ENCODE measurements at places on chromosomes 2 and 18. TPM values are rescaled to one million over a fixed set of nuclear protein-coding genes. Genes with fewer than 3 reads are reported as not detected.
A peak's percentile ranks its signal among the peaks of the same experiment; 100 is the strongest.

DNA sequence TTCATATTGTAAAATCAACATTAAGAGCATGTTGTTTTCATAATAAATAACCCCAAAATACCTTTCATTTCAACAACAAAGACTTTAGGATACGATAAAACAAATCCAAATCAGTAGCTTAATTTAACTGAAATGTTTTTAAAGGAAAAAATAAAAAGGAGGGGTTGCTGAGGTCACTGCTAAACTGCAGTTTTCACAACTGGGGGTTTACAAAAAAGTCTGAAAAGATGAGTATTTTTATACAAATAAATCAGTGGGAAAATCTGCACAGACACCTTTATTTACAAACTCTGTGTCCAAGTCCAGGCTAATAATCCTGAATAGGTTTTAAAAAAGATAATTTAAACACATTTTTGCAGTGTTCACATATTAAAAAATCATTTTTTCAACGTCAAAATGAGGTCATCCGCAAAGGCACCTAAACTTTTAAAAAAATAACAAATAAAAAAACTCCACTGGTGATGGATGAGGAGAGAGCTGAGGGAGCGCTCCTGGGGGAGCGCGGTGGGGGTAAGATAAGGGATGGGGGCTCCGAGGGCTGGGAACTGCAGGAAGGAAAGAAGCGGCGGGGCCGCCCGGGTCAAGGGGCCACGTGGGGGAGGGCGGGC is 3.1 kb downstream of the DLX2 start:
- peak overlapping the region; percentile 43 for H3K4me3 ChIP-seq
- ATAC-seq: no peak
- H3K27ac ChIP-seq: no peak overlapping the region
- peaks cover 69% of the 10 kb centered on the region for H3K4me1 ChIP-seq
- H3K27me3 ChIP-seq: peaks cover 100% of the 10 kb centered on the region
- H3K36me3 ChIP-seq: no peaks in the 10 kb centered on the region

DNA sequence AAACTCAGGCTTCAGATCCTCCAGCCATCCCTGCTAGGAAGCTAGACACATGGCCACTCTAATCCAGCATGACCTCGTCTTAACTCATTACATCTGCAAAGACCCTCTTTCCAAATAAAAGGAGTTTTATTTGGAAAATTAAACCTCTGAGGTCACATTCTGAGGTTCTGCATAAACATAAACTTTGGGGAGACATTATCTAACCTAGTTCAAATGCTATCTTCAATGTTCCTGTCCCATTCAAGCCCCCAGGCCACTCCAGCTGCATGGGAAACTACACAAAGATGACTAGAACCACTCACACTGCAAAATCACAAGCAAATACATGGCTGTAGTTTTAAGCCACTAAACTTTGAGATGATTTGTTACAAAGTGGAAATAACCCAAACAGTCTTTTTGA is 99.0 kb upstream of the RNF152 start:
- H3K4me1 ChIP-seq: peaks cover 13% of the 10 kb centered on the region
- ATAC-seq: no peak
- no peak overlapping the region for H3K27ac ChIP-seq
- H3K27me3 ChIP-seq: no peaks in the 10 kb centered on the region
- no peak overlapping the region for H3K4me3 ChIP-seq

DNA sequence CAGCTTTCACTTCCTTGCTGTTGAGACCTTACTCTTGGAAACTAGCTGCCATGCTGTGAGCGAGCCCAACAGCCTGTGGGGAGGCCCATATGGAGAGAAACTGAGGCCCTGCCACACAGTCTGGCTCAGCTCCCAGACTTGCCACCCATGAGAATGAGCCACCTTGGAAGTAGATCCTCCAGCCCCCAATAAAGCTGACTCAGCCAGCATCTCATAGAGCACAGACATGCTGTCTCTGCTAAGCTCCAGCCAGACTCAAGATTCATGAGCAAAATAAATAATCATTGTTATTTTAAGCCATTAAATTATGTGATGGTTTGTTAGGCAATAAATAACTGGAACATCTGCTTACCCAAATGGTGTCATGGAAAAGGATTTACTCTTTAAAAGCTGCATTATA is 53.6 kb upstream of the DDX18 start:
- H3K4me3 ChIP-seq: no peak overlapping the region
- H3K27me3 ChIP-seq: no peaks in the 10 kb centered on the region
- H3K27ac ChIP-seq: no peak overlapping the region
- no peaks in the 10 kb centered on the region for H3K4me1 ChIP-seq
- no peaks in the 10 kb centered on the region for H3K36me3 ChIP-seq
- no peak for ATAC-seq

The SERPINB3 gene
- total RNA-seq: 0.35 TPM

- H3K4me3 ChIP-seq: no peak overlapping the region
- no peaks in the 10 kb centered on the region for H3K27me3 ChIP-seq
- no peaks in the 10 kb centered on the region for H3K4me1 ChIP-seq
- no peak for ATAC-seq
These were observed 384.2 kb downstream of the DSC3 start for GRCh38 chr18:30658306-30658705.

GRCh38 chr2:208792766-208793165 is 386.2 kb downstream of the PTH2R start:
- H3K4me1 ChIP-seq: no peaks in the 10 kb centered on the region
- no peak overlapping the region for H3K27ac ChIP-seq
- H3K4me3 ChIP-seq: no peak overlapping the region
- no peak for ATAC-seq

DNA sequence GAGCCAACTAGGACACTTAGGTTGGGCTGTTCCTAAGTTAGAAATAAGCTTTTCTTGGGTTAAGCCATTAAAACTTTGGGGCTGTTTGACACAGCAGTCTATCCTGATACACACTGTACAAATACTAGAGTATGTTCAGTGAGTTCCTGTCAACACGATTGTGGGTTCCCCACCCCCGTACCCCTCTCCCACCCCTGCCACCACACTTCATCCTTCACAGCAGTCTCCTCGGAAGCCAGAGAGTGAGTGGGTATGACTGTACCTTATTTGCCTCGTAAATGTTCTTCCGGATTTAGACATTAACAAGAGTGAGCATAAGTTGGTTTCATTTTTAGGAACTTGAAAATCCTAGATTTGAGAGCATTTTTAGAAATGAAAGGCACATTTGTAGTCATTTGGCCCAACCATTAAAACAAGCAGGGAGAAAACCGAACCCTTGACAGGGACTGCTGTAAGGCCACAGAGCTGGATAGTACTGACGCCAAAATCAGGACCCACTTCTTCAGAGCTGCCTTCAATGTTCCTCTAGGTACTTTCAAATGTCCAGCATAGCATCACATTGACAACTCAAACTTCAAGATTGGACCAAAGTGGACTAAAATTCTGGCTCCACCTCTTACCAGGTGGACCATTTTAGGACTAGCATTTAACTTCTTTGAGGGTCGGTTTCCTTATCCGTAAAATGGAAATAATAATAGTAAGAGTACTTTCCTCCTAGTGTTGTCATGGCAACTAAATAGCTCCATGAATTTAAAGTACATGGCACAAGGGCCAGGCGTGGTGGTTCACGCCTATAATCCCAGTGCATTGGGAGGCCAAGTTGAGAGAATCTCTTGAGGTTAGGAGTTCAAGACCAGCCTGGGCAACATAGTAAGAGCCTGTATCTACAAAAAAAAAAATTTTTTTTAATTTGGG is 166.3 kb upstream of the SERTAD2 start:
- H3K36me3 ChIP-seq: no peaks in the 10 kb centered on the region
- H3K4me1 ChIP-seq: no peaks in the 10 kb centered on the region
- no peak overlapping the region for H3K27ac ChIP-seq

DNA sequence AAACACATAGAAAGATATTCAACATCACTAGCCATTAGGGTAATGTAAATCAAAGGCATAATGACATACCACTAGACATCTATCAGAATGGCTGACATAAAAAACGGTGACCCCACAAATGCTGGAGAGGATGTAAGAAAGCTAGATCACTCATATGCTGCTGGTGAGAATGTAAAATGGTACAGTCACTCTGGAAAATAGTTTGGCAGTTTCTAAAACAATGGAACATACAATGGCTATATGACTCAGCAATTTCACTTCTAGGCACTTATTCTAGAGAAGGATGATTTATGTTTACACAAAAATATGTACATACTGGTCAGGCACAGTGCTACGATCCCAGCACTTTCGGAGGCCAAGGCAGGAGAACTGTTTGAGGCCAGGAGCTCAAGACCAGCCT is 87.3 kb downstream of the COLEC12 start:
- peaks cover 3% of the 10 kb centered on the region for H3K4me1 ChIP-seq
- H3K27me3 ChIP-seq: no peaks in the 10 kb centered on the region
- H3K27ac ChIP-seq: no peak overlapping the region
- no peaks in the 10 kb centered on the region for H3K36me3 ChIP-seq
- H3K4me3 ChIP-seq: no peak overlapping the region
- no peak for ATAC-seq

- H3K36me3 ChIP-seq: no peaks in the 10 kb centered on the region
- H3K4me1 ChIP-seq: no peaks in the 10 kb centered on the region
- peaks cover 9% of the 10 kb centered on the region for H3K27me3 ChIP-seq
- H3K27ac ChIP-seq: no peak overlapping the region
- no peak overlapping the region for H3K4me3 ChIP-seq
- no peak for ATAC-seq
These were observed 556.7 kb downstream of the CMPK2 start for GRCh38 chr2:6308986-6309385.

DNA sequence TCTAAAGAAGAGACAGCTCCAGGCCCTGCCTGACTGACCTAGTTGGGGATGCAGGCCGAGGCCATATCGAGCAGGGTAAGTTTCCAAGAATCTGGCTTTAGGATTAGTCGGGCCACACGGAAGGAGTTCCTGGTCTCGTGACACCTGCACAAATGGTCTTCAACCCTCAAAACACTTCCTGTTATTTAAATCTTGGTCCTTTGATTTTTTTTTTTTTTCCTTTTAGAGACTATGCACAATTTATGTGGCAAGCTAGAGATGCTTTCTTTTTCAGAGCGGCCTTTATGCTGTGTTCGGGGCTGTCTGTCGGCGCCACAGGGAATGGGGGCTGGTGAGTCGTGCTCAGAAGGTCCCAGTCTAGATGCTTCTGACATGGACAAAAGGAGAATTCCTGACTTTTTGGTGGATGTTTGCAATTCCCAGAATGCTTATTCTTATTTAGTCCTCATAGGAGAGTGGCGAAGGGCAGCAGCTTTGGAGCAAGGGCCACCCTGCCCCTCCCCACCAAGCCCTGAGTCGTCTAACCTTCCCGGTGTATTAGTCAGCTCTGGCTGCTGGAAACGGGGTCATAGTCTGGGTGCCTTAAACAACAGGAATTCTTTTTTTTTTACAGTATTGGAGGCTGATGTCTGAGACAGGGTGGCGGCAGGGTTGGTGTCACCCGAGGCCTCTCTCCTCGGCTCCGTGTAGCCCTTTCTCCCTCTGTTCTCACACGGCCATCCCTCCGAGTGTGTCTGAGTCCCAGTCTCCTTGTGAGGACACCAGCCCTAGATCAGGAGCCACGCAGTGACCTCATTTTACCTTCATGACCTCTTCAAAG is 27.4 kb downstream of the HPCAL1 start:
- peaks cover under 1% of the 10 kb centered on the region for H3K36me3 ChIP-seq
- H3K27ac ChIP-seq: peak overlapping the region; percentile 17

The OSR1 gene
- total RNA-seq: 45.5 TPM

The REG1B gene
- total RNA-seq: not detected

GRCh38 chr2:203804070-203804469 is 63.5 kb upstream of the CTLA4 start:
- peak; percentile 55 for ATAC-seq
- no peak overlapping the region for H3K27ac ChIP-seq
- H3K36me3 ChIP-seq: no peaks in the 10 kb centered on the region
- no peaks in the 10 kb centered on the region for H3K4me1 ChIP-seq
- H3K27me3 ChIP-seq: no peaks in the 10 kb centered on the region

DNA sequence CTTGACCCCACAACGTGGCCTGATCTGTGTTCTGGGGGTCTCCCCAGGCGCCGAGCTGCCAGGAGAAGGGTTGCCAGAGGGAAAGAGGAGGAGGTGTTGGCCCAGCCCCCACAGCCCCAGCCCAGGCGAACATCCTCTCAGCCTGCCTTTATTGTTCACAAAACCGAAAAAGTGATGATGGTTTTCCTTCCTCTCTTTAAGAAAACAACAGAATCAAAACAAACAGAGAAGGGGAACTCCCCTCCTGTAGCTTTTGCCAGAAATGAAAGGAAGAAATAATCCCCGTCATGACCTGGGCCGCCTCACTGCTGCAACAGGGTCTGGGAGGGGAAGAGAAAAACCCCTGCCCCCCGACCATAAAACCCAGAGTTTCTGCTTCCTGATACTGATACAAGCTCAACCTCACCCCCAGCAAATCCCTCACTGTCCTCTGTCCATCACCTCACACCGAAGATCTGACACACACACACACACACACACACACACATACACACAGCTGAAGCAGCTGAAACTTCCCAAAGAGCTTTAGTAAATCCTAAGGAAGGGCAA is 52.0 kb downstream of the ZFP36L2 start:
- H3K27ac ChIP-seq: peak overlapping the region; percentile 50
- no peaks in the 10 kb centered on the region for H3K36me3 ChIP-seq
- H3K4me3 ChIP-seq: no peak overlapping the region
- peaks cover 34% of the 10 kb centered on the region for H3K4me1 ChIP-seq
- H3K27me3 ChIP-seq: no peaks in the 10 kb centered on the region
- ATAC-seq: no peak

GRCh38 chr2:28049416-28049815 is 158.9 kb downstream of the BABAM2 start:
- no peak overlapping the region for H3K27ac ChIP-seq
- no peaks in the 10 kb centered on the region for H3K4me1 ChIP-seq
- H3K36me3 ChIP-seq: no peaks in the 10 kb centered on the region
- H3K27me3 ChIP-seq: no peaks in the 10 kb centered on the region

DNA sequence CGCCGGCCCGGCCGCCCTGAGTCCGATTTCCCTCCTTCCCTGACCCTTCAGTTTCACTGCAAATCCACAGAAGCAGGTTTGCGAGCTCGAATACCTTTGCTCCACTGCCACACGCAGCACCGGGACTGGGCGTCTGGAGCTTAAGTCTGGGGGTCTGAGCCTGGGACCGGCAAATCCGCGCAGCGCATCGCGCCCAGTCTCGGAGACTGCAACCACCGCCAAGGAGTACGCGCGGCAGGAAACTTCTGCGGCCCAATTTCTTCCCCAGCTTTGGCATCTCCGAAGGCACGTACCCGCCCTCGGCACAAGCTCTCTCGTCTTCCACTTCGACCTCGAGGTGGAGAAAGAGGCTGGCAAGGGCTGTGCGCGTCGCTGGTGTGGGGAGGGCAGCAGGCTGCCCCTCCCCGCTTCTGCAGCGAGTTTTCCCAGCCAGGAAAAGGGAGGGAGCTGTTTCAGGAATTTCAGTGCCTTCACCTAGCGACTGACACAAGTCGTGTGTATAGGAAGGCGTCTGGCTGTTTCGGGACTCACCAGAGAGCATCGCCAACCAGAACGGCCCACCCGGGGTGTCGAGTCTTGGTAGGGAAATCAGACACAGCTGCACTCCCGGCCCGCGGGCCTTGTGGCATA is 4.6 kb downstream of the SIX2 start:
- peak overlapping the region; percentile 36 for H3K4me3 ChIP-seq
- peaks cover 65% of the 10 kb centered on the region for H3K4me1 ChIP-seq
- H3K27ac ChIP-seq: no peak overlapping the region
- peaks cover 100% of the 10 kb centered on the region for H3K27me3 ChIP-seq
- ATAC-seq: no peak
- H3K36me3 ChIP-seq: no peaks in the 10 kb centered on the region

GRCh38 chr2:179260224-179260623 is 4.4 kb downstream of the SESTD1 start:
- H3K27me3 ChIP-seq: no peaks in the 10 kb centered on the region
- H3K36me3 ChIP-seq: no peaks in the 10 kb centered on the region
- no peak for ATAC-seq
- peaks cover 9% of the 10 kb centered on the region for H3K4me1 ChIP-seq
- H3K4me3 ChIP-seq: no peak overlapping the region
- H3K27ac ChIP-seq: no peak overlapping the region

The PRSS56 gene
- not detected for total RNA-seq

Measured in gastroesophageal sphincter (tissue), 4 donors.